ENCODE measurements at places on chromosomes 12 and 14.
A peak's percentile ranks its signal among the peaks of the same experiment; 100 is the strongest.

DNA sequence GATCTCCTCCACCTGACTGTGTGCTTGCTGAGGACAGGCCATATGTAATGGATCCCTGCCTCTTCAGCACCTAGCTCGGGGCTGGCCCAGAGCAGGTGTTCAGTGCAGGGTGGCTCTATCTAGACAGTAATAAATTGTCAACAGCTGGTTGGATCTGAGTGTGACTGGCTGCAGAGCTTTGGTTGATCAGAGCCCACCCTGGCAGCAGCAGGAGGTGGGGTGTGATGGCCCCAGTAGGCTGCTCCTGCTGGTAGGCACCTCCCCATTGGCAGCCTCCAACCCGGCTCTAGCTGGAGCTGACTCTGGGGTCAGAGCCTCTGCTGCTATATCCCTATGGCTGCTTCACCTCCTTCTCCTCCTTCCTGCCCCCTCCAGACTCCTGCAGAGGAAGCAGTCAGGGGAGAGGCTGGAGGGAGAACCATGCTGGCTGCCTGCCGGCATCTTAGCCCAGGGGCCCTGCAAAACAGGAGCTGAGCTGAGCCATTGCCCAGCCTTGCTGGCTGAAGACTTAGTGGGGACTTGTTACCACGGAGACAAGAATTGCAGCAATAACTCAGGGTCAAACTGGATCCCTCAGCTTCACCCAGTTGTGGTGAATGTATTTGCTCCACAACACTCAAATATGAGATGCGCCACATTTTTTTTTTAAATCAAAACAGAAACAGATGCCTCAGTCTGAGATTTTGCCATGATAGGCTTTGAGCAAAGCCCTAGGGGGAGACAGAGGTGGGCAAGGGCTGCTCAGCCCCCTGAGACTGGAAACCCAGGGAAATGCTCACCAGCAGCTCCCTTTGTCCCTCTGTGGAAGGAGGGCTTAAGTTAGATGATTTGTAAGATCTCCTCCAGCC lies 22.2 kb downstream of the TMEM63C start:
- no peak for DNase-seq

- DNase-seq, result no peak
Observed at GRCh38 chr12:30580344-30580743, 115.3 kb downstream of the IPO8 start.

DNA sequence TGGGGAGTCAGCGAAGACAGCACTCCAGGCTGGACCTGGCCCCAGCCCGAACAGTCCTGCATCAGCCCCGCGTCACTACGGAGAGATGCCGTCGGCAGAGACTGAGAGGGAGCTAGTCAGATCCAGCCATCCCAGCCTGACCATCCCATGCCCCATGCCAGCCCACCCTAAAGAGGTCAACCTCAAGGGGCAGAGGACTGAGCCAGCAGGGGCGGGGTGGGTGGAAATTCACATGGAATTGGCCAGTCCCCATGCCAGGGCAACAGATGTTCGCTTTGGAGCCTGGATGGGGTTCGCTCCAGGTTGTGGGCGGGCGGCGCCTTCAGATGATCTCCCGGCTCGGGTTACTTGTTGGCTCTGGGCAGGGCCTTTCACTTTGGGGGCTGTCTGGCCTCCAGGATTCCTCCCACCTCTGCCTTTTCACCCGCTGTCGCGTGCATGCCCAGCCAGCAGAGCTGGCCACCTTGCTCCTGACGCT lies 154.3 kb downstream of the TSPAN9 start:
- no peak for DNase-seq

DNA sequence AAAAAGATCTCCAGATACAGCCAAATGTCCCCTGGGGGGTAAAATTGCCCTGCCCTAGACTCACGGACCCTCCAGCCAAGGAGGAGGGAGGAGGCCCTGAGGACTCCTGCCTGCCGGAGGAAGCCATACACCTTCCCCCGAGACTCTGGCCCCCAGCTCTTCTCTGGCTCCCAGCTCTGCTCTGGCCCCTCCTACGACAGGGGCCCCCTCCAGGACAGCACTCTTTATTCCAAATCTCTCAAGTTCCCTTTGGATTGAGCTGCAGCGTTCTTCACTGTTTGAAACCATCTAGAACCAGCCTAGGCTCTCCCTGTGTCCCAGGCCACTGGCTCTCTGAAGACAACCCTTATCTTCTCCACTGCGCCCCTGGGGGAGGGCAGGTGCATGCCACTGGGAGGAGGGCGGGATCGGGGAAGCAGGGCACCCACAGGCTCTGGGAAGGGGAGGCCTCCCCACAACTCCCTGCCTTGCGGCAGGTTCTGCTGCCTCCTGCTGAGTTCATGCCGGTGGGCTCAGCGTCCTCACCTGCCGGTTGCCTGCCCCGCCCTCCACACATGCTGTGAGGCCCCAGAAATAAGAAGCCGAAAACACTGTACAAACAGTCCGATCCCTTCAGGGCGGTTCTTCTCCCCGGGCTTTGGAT lies 112.7 kb downstream of the DICER1 start:
- no peak for DNase-seq

- peak; percentile 41 for DNase-seq
Observed at GRCh38 chr12:29283969-29284700, 96.8 kb downstream of the ERGIC2 start.

DNA sequence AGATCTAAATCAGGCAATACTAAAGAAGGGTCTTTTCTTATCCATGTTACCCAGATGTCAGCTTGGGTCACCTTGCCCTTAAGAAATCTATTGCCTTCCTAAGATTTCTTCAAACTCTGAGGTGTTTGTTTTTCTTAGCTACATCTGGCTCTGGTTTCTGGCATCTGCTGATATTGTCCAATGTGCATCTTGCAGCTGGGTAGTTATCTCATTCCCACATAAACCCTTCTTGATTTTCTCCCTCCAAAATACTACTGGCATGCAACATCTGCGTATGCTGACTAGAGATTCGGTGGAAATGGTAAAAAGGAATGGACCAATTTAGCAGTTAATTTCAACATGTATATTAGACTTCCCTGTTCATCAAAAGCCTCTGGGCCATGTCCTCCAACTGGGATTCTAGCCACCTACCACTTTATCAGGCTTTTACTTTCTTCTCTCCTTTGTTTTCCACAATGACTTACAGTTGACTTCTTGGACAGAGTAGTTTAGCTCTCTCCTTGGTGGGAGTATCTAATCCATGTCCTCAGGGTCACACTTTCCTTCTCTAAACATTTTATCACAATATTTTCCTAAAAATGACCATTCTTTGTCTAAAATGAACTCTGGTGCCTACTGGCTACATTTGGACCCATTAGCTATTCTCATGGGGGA lies 324.8 kb upstream of the FAR2 start:
- DNase-seq, result no peak

GRCh38 chr14:99751539-99752485 lies 41.4 kb upstream of the EML1 start:
- DNase-seq, result no peak

- no peak for DNase-seq
Observed at GRCh38 chr14:66074537-66074936, 411.6 kb upstream of the CCDC196 start.

- DNase-seq, result peak; percentile 29
Observed at GRCh38 chr14:93090826-93091555, 24.7 kb downstream of the ITPK1 start.

- no peak for DNase-seq
Observed at GRCh38 chr14:66115740-66116502, 370.2 kb upstream of the CCDC196 start.

- peak; percentile 86 for DNase-seq
Observed at GRCh38 chr12:96194971-96195844, 1.0 kb downstream of the ELK3 start.

GRCh38 chr14:24984846-24985589 lies 64.9 kb downstream of the STXBP6 start:
- DNase-seq, result peak; percentile 50

- DNase-seq, result no peak
Observed at GRCh38 chr12:65590318-65590717, 234.0 kb upstream of the HMGA2 start.

DNA sequence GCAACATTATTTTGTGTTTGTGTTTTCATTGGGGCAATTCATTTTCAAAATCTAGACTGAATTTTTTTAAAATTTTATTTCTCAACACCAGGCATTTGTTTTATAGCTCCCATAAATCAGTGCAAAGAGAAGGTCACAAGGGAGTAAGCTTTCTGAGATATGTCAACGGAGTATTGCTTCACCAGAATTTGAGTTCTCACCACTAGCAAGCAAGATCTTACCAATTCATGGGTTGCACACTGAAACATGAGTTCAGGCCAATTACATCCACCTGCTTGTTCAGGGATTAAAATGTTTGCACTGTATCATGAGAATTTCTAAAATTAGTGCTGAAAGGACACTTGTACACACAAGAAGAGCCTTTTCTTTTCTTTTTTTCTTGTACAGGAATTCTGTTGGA lies 121.9 kb downstream of the CAND1 start:
- DNase-seq, result no peak

- peak; percentile 85 for DNase-seq
Observed at GRCh38 chr12:15728118-15728598, 61.0 kb downstream of the EPS8 start.

DNA sequence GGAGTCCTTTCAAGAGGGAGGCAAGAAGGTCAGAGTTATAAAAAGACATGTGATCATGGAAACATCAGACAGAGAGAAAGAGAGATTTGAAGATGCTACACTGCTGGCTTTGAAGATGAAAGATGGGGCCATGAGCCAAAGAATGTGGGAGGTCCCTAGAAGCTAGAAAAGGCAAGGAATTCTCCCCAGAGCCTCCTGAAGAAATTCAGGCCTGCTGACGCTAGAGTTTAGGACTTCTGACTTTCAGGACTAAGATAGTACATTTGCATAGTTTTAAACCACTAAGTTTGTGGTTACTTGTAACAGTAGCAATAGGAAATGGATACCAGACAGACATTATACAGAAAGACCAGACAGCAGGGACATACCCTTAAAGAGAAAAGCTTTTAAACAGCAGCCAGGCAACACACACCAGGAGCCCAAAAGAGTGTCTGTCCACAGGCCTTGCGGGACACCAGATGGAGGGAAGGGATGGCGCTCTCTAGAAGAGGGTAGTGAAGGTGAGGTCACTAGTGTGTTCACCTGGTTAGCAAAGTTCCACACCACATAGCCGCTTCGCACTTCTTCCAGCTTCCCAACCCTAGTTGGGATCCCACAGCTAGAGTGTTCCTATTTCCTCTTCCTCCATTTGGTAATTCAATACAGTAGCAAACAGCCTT lies 29.7 kb upstream of the CEBPE start:
- DNase-seq, result no peak

DNA sequence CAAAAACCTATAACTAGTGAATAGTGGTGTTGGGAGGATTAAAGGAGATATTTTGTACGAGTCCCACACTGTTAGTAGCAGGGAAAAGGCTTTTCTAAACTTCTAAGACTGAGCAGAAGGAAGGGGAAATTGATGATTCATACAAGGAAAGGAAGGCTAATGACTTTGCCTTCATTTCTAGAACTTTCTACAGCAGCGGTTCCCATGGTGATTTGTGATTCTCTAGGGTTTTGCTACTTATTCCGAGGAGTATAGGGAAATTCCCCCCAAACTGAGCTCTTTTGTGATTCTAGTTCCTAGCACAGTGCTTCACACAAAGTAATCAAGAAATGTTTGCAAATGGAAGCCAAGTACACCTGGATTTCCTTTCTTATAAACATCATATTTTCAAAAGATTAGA lies 23.8 kb upstream of the PWP1 start:
- DNase-seq, result no peak

DNA sequence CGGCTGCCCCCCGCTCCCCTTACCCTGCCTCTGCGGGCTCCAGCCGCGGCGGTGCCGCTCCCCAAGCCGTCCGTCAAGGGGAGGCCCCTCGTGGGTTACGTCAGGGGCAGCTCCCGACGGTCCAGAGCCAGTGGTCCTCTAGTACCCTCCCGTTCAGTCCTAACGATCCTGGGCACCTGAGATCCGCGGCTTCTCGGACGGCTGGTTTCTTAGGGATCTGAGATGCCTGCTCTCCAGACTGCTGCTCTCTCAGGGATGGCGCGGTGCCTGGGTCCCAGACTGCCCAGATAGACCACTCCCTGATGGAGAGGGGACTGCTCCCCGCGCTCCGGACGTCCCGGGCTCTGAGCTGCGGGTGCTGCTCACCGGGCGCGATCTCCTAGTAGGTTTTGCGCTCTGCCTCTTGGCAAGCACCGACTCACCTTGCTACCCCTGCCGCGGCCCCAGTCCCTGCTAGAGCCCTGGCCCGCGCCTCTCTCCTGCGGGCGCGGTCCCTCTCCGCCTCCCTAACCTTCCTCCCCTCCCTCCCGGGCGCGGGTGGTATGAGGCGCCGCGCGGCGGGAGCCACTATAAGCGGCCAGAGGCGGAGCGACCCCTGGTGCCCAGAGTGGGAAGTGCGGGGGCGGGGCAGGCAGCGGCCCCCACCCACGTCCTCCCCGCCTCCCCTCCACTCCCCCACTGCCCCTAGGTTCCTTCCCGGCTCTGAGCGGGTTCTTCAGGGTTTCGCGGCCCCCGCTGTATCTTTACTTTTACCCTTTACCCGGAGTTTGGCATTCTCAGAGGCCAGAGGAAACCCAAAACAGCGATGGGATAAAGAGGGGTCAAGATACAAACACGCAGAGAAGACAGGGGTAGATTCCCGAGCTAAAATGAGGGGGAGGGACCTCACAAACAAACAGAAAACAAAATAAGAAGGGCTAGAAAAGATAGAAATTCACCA lies at the start of gene C1QL4:
Gene C1QL4, minus strand, starts transcription at position 544 of the 940 bp plus-strand sequence. CDS start 711 bp downstream, outside the sequence.
- peak; percentile 61 for DNase-seq

GRCh38 chr12:100797246-100797645 lies 2.7 kb downstream of the ANO4 start:
- DNase-seq, result no peak

DNA sequence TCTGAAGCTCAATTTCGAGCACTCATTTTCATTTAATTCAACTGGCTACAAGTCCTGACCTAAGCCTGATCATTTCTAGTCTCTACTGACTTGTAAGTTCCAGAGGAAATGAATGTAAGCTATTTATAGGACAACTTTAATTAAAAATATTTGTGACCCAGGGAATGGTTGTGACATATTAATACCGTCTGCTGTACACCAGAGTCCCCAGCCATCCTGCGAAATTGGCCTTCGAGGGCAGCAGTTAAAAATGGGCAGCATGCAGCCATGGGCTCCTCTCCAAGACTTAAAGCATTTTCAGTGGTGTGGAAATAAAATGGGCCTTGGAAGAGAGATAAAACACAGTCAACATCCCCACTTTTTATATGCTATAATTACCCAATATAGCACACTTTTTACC lies 30.7 kb upstream of the OVCH1 start:
- no peak for DNase-seq

Data from fibroblast of pulmonary artery (primary cell).